ENCODE measurements at places on chromosomes 6 and 20. TPM values are rescaled to one million over a fixed set of nuclear protein-coding genes. Genes with fewer than 3 reads are reported as not detected.

The BCAS4 gene
- total RNA-seq: 3.6 TPM

The E2F3 gene
- total RNA-seq: 8.7 TPM

The TRIM40 gene
- total RNA-seq: not detected

The CDKAL1 gene
- total RNA-seq: 13.3 TPM
